Astrocyte of the hippocampus (primary cell): ENCODE measurements at places on chromosomes 12 and 14.

GRCh38 chr14:69493038-69493437, 8.5 kb downstream of the PLEKHD1 start:
- no peak for DNase-seq

- DNase-seq: peak; percentile 47
These were observed 5.8 kb downstream of the WSB2 start for GRCh38 chr12:118055144-118055557.

DNA sequence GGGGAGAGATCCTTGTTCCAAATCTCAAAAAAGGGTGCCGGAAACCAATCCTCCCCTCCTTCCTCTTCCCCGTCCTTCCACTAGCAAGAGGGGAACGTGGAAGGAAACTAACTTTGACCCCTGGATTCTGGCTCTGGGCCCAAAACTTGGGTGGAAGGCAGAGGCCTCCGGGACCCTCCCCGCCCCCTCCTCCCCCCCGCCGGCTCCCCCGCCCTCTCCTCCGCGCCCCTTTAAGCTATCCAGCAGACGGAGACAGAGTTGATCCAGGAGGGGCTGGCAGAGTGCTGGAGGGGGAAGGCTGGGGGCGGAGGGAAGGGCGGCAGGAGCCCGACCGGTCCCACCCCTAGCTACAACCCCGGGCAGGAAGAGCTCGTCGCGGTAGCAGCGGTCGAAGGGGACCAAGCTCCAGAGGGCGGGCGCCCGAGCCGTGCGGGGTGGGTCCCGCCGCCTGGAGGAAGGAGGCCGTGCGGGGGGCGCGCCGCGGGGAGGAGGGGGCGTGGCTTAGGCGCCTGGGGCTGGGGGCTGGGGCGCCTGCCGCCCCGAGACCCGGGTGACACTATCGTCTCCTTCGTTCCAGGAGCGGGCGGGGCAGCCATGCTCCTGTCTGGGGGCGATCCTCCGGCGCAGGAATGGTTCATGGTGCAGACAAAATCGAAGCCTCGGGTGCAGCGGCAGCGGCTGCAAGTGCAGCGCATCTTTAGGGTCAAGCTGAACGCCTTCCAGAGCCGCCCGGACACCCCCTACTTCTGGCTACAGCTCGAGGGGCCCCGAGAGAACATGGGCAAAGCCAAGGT, at the start of gene NYNRIN:
TSS of gene NYNRIN (plus strand) at position 351 of the 794 bp plus-strand sequence. CDS start at position 595, 244 bp downstream.
- peak; percentile 62 for DNase-seq

DNA sequence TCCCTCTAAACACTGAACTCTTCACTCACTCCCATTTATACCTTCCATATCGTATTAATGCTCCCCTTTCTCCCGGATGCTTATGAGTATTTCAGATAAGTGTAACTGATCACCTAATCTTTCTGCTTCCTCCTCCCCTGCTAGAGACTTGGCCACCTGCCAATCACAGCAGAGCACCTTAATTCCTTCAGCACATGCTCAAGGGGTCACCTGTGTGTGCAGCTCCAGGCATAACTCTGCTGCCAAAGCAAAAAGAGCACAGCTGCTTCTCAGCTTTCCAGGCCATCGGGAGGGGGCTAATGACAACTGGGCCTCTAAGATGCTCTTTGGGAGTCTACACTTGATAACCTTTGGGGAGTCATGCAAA, 106.9 kb upstream of the DYRK2 start:
- no peak for DNase-seq

- DNase-seq: no peak
These were observed 190.8 kb upstream of the C14orf180 start for GRCh38 chr14:104388541-104389325.

- DNase-seq: peak; percentile 71
These were observed 27.7 kb downstream of the WNK1 start for GRCh38 chr12:779745-780734.

DNA sequence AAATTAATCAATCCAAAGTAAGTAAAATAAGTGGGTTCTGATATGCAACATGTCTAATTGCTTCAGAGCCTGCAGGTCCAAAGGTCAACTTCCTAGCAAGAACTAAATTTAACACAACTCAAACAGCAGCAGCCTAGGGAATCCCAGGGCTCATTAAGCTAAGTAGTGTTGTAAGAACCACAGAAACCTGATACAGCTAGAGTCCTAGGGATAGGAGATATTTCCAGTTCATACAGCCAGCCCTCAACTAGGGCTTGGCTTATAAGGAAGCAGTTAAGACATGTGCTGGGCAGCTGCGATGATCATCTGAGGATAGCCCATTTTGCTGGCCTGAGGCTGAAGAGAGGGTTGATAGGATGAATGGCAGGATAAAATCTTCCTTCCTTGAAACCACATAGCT, at the start of gene OR4Q3:
TSS of gene OR4Q3 (plus strand) at position 316 of the 400 bp plus-strand sequence.
- DNase-seq: no peak

DNA sequence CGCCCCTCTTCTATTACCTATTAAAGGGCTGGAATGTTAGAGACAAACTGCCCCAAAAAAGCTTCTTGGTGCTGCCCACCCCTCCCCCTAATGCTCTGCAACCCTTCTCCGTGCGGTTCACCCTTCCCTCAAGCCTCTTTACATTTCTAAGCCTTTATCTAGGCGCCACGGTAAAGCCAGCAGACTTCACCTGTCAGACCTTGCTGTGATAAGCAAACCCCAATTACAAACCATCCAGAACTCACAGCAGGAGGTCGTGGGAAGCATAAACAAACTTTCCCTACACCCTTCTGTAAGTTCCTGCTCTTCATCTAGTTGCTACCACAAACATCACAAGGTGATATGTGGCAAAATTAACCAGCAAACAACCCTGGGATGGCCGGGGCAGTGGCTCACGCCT, 56.8 kb downstream of the MOK start:
- no peak for DNase-seq

DNA sequence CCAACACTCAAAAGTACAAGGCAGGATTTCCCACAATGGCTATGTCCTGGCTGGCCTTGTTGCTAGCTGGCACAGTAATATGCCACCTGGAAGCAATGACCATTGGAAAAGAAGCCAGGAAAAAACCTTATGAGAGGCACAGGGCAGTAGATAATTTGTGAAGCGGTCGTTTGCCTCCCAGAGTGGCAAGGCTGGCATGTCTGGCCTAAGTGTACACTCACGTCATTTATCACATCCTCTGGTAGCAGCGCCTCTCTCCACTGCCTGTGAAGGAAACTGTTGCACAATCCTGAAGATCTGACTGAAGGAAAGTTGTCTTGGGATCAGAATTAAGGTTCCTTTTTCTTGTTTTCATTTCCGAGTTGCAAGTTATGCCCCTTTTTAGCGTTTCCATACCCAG, 408.5 kb downstream of the ZFP36L1 start:
- DNase-seq: no peak

GRCh38 chr12:49698619-49699545, 8.3 kb downstream of the FMNL3 start:
- peak; percentile 79 for DNase-seq

DNA sequence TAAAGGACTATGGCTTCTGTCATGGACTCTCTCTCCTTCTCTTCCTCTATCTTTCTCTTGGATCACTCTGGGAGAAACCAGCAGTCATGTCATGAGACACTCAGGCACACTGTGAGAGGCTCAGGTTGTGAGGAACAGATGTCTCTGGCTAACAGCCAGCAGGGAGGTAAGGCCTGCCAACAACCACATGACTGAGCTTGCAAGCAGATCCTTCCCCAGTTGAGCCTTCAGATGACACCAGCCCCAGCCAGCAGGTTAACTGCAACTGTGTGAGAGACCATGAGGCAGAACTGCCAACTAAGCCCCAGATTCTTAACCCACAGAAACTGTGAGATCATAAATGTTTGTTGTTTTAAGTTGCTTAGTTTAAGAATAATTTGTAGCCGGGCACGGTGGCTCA, 90.6 kb downstream of the VCPKMT start:
- no peak for DNase-seq

GRCh38 chr14:54774824-54775223, 127.8 kb downstream of the GCH1 start:
- DNase-seq: no peak

DNA sequence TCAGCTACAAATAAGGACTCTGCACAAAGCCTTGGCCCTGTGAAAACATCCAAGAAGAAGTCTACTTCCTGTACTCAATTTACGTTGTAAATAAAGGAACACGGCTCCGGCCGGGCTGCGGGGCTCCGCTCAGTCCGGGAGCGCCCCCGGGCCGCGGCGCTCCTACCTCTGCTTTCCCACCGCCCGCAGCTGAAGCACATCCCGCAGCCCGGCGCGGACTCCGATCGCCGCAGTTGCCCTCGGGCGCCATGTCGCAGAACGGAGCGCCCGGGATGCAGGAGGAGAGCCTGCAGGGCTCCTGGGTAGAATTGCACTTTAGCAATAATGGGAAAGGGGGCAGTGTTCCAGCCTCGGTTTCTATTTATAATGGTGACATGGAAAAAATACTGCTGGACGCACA, 502.3 kb upstream of the FOXG1 start:
- peak; percentile 4 for DNase-seq

- no peak for DNase-seq
These were observed 33.3 kb upstream of the C12orf50 start for GRCh38 chr12:88062474-88062873.

DNA sequence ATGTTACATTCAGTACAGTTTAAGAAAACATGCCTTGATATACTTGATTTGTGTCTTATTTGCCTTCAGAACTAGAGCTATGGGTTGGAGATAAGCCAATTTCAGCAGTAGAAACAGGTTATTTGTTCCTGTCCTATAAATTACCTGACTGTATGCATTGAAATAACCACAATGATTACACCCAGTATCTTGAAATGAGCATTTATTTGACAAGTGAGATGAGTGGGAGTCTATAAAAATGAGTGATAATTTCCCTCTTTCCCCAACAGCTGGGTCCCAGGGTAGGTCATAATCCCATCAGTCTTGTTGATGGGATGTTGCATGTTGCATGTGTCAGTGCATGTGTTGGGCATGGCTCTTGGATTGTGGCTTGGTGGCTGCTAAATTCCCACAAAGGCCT, 3.7 kb downstream of the TAS2R42 start:
- no peak for DNase-seq

DNA sequence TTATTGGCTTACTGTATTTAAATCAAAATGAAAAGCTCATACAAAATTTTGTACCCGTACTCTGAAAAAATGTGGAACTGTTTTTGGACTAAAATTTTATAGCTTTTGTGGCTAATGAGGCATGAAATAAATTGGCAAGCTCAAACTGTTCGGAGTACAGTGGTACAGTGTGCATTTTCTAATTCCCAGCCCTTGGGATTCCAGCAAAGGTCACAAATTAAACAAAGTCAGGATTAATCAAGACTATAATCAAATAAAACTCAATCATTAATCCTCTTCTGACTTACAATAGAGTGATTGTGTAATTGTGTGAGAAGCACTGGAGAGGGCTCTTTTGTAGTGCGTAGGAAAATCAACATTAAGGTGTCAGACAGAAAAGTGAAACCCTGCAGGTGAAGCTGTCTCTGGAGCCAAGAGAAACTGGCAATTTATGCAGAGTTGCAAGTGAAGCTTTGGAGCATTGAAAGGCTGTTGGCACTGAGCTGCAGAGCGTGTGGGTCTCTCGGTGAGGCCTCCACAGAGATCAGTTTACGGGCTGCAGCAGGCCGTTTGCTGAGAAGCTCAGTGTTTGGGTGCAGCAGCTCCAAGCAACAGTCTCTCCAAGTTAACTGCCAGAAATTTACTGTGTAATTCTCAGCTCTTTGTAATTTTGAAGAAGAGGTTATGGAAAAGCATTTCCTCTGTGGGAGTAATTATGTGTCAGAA, 275.9 kb downstream of the FBXL14 start:
- peak; percentile 70 for DNase-seq

DNA sequence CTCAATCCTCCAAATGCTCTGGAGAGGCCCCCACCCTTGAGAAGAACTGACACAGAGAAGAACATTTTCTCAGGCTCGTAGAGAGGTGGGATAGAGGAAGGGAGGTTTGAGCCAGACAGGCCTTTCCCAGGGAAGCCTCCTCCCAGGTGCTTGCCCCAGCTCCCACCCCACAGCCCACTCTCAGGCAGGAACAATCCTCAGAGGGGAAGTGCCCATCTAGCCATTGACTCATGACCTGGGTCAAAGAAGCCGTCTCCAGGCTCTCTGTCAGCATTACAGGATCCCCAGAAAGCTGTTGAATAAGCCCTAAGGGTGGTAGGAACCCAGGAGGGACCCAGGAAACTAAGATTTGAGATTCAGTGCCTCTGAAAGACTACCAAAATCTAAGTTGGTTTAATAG, 3.8 kb downstream of the AQP6 start:
- no peak for DNase-seq

GRCh38 chr12:132465269-132466190, 24.4 kb upstream of the FBRSL1 start:
- no peak for DNase-seq

GRCh38 chr12:108498136-108498535, 16.9 kb upstream of the FICD start:
- DNase-seq: no peak

- no peak for DNase-seq
These were observed 375.1 kb downstream of the GRIN2B start for GRCh38 chr12:13606290-13606689.

DNA sequence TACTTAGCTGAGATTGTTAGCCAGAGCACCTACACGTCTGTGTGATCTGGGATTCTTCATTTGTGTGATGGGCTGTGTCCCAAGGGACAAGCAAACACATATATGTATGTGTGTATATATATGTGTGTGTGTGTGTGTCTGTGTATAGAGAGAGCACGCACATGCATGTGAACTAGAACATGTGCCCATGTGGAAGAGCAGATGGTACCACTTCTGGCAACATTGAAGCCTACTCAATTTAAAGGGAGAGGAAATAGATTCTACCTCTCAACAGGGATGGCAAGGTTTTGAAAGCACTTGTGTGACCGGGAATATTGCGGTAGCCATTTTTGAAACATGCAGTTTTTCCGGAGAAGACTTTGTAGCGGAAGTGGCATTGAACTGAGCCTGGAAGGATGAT, 1.4 kb downstream of the TOMM20L start:
- DNase-seq: no peak

DNA sequence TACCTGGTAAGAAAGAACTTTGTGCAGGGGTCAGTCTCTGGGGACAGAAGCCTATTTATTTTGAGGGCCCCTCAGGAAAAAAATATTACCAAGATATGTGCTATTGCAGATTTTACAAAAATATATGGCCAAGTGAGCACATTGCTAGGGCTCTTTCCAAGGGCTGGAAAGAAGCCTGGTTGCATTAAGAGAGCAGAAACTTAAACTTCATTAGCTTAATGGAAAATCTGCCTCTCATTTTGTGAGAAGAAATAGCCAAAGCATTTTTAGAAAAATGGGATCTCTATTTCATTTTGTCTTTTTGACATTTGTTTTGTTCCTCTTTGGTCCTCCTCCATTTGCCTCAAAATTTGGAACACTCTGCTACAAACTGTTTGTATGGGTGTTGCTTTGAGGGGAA, 283.5 kb downstream of the NELL2 start:
- DNase-seq: no peak

GRCh38 chr12:123997908-123998307, 24.9 kb downstream of the ZNF664 start:
- DNase-seq: no peak

GRCh38 chr14:31781578-31781977, 220.4 kb downstream of the NUBPL start:
- no peak for DNase-seq

DNA sequence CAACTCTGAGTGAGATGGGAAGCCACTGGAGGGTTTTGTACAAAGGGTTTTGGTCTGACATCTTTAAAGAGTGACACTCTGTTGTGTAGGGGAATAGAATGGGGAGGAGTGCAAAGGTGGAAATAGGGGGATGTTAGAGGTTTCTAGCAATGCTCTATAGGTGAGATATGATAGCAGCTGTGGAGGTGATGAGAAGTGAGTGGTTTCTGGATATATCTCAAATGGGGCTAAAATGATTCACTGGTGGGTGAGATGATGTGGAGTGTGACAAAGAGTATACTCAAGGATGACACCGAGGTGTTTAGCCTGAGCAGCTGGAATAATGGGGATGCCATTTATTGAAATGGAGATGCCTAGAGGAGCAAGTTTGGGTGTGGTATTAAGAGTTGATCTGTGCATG, 426.4 kb downstream of the PCNX1 start:
- DNase-seq: no peak

- peak; percentile 93 for DNase-seq
These were observed 118.9 kb downstream of the VEZT start for GRCh38 chr12:95336387-95337067.
